ENCODE measurements at places on chromosomes 2 and 18.
A peak's percentile ranks its signal among the peaks of the same experiment; 100 is the strongest.

GRCh38 chr2:96065381-96065930, 30.7 kb upstream of the GPAT2 start:
- DNase-seq, result no peak

- DNase-seq, result no peak
These were observed 248.4 kb upstream of the KCNJ3 start for GRCh38 chr2:154449951-154450658.

DNA sequence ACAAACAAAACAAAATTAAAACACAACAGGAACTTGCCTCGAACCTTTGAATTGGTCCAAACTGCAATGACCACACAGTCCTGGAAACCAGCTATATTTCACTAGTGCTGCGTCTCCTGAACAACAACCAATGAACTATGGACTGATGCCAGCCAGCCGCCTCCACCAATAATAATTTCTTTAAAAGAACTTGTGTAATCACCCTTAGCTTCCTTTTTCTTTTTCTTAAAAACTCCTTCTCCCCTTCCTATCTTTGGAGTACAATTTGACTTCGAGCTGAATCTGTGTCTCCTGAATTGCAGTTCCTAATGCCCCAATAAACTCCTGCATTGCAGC, 1.6 kb upstream of the CXXC1 start:
- no peak for DNase-seq

- no peak for DNase-seq
These were observed 94.0 kb downstream of the AQP4 start for GRCh38 chr18:26771524-26771923.

DNA sequence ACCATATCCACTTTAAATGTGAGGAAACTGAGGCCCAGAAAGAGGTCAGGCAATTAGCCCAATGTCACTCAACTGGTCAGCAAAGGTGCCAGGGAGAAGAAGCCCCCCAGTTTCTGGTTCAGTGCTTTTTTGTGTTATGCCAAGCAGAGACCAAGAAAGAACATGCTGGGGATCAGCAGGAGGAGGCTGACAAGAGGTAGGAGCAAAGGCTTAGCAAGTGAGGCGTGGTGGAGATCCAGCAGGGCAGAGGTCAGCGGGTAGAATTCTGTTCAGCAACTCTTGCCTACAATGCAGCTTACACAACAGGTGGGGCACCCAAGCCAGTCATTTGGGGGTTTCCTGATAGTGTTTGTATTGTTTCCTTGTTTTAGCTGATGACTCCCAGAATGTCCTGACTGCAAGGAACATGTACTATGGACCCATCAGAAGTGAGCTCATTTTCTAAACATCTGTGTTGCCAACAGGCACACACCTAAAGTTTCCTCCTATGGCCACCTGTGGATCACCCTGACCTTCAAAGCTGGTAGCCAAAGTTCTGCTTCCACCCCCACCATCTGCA, 28.2 kb downstream of the LPIN2 start:
- no peak for DNase-seq

DNA sequence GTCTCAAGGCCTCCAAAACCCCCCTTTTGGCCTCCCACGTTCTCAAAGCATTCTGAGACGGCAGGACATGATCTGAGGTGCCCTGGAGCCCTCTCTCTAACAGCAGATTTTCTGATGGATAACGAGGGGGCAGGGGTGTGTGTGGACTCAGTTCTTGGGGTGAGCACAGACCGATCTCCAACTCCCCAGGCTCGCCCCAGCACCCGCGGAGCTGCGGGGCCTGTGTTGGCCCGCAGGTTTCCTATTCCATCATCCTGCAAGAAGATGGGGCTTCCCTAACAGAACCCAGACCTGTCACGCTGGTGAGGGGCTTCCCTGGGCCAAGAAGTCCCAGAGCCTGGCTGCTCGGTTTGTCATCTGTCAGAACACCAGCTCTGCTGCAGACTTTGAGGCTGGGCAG, 196.1 kb downstream of the ANAPC1 start:
- no peak for DNase-seq

GRCh38 chr2:191620144-191620543, 57.8 kb upstream of the NABP1 start:
- DNase-seq, result no peak

DNA sequence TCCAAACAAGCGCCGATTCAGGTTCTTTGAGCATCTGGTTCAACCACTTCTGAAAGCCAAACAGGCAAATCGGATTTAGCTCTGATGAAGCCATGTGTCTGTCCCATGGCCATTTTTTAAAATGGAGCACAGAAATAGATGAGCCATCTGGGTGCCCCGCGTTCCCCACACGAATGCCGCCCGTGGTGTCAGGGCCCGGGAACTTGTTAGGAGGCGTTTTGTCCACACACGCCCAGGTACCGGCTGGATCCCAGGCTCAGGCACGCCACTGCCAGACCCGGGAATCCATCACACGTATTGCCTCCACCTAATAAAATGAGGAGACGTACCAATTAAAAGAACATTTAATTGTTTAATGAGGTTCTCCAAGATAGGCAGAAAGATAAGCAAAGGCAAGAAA, 374.4 kb upstream of the SALL3 start:
- no peak for DNase-seq

- peak; percentile 95 for DNase-seq
These were observed 61.0 kb upstream of the TAF1B start for GRCh38 chr2:9782197-9782719.

DNA sequence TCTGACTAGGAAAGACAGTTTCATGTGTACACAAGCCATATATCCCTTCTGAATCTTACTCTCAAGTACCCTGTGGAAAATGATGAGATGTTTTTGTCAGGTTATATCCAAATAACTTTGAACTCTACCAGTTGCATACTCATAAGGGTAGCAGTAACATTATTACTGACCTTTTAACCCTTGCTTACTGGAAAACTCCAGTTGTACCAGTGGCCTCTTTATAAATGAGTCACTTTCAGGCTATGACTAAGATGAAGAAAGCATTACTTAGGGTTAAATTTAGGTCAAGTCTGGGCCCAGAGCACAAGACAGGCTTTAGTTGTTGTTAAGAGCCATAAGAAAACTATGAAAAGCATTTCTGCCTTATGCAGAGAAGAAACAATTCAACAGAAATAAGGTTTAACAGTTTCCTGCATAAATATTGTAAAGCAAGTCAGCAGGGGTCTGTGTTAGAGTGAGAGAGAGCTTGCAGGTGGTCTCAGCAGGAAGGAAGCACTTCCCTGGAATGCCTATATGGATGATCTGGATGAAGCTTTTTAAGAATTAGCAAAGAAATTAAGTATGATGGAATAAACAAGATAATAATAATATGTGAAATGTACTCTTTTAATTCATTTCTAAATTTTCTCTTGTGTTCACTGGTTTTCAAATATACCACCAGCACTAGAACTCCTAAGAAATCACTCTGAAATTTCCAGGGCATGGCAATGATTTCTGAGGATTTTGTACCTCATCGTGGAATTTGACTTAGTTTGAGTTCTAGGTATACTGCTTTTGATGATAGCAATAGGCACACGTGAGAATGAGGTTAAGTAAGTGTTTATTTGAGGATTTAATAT, 126.6 kb downstream of the UBE2E3 start:
- peak; percentile 80 for DNase-seq

GRCh38 chr2:12240206-12240605, 476.5 kb upstream of the TRIB2 start:
- DNase-seq, result no peak

GRCh38 chr2:206164261-206164862, 4.7 kb downstream of the EEF1B2 start:
- peak; percentile 48 for DNase-seq

GRCh38 chr2:208208335-208209085, 18.7 kb upstream of the C2orf80 start:
- no peak for DNase-seq

DNA sequence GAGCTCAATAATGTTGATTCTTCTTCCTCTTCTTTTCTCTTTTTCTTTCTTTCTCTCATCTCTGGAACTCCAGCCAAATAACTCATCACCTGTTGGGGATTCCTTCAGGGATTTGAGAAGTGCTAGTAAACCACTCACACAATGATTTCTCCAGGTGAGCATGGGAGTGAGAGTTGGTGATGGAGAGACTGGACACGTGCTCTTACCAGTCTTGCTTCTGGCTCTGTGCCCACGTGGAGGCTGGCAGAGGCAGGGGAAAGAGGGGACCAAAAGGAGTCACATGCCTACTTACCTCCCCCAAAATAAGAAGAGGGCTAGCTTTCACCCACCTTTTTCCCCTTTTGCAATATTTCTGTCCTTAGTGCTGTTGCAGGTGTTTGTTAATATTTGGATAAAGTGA, 28.6 kb upstream of the CCDC85A start:
- DNase-seq, result no peak

DNA sequence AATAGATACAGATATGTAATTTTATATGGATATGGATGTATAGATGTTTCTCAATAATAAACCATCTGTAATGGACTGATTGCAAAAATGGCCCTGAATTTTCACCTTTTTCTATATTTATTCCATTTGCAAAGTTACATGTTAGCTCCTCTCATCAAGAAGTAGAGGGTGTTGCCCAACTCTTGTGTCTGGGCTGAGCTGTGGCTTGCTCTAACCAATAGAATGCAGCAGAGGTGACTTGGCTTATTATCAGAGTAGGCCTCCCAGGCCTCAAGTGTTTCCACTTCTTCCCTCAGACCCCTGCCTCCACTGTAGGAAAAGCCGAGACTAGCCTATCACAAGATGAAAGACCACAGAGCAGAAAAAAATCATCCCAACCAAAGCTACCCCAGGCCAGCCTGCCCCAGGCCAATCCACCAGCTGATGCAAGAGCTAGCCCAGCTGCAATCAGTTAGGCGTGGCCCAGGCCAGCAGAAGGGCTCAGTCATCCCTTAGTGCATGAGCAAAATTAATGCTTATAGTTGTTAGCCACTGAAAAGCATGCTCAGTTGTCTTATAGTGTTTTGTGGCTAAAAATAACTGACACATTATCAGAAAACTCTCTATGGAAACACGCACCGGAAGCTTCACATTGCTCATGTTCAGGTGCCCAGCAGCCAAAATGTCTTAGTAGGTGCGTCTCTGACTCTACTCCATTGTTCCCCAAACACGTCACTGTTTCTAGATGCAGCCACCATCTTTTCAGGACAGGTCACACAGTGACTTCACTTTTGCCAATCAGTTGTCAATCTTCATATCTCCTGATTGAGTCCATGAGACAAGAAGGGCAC, 464.0 kb downstream of the FBXO15 start:
- DNase-seq, result no peak

GRCh38 chr2:200619279-200619678, 33.5 kb downstream of the AOX1 start:
- no peak for DNase-seq

GRCh38 chr18:55381277-55381676, 206.7 kb downstream of the TCF4 start:
- no peak for DNase-seq

DNA sequence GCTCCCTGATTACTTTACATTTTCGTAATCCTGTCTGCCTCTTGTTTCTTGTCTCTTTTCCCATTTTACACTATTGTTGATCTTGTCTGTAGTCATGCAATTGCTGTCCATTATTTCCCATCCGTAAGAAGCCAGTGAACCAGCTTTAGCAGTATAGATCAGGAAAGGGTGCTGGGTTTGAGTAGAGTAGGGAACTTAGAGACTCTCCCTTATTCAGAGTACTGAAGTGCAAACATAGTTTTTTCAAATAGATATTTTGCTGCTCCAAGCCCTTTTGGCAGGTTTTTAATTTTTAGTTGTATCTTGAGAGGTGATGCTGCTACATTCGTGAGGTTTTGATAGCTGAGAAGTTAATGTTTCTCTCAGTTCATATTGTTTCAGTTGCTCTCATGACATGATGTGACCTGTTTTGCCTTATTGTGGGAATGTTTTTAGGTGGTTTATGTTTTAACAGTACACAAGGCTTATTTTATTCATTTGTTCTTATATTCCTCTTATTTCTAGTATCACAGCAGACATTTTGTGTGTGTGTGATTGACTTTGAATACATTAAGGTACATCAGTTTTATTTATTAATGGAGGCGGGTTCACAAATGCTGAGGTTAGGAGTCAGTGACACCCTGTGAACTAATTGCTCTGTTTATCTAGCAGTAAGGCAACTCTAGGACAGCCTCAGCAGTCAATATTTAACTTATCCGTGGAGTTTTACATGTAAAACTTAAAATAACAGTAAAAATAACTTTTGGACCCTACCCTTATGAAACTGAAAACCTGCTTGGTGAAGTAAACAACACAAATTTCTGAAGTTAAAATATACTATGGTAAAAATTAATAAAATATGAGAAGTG, 118.4 kb downstream of the ZNF407 start:
- DNase-seq, result no peak

GRCh38 chr2:65435625-65436168, 3.3 kb upstream of the SPRED2 start:
- peak; percentile 10 for DNase-seq

DNA sequence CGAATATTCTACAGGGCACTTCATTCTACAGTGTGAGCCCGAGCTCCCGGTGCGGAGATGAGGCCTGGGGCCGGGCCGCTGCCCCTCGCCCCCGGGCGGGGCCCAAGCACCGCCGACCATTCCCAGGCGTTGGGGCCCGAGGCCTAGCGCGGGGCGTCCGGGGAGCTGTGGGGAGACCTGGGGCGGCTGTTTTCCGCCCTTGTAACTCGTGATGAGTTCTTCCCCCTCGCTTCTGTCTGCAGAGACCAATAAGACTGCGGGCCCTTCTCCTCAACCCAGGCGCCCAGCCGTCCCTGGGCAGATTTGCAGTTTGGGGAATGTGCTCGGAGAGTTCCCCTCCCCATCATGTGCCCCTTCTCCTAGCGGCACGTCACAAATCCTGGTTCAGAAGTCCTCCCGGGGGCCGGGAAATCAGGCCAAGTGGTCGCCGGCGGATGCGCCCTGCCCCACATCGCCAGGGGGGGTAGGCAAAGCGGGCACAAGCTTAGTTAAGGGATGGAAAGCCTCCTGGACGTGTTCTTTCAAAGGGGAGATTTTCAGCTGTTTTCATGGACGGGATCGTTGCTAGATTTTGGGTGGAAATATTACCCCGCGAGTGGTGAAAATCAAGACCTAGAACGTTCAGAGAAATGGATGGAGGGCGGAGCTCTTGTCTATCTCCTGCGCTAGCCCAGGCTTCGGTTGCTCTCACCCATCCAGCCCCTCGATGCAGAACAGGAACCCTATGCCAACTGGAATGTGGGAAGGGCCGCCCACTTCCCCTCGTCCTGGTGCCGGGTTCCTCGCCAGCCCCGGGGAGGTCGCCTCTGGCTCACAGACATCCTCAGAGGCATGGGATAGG, 18.8 kb upstream of the HAAO start:
- DNase-seq, result peak; percentile 34

GRCh38 chr2:106745468-106745867, 140.5 kb downstream of the ST6GAL2 start:
- no peak for DNase-seq

- DNase-seq, result no peak
These were observed 91.3 kb upstream of the COPS8 start for GRCh38 chr2:236994361-236994760.

- no peak for DNase-seq
These were observed 372.7 kb downstream of the FBXO15 start for GRCh38 chr18:73774811-73775509.

All from CD4-positive, alpha-beta T cell treated with Interleukin-15 for 4 hours (primary cell).